ENCODE measurements at places on chromosomes 16 and 17. TPM values are rescaled to one million over a fixed set of nuclear protein-coding genes. Genes with fewer than 3 reads are reported as not detected.

DNA sequence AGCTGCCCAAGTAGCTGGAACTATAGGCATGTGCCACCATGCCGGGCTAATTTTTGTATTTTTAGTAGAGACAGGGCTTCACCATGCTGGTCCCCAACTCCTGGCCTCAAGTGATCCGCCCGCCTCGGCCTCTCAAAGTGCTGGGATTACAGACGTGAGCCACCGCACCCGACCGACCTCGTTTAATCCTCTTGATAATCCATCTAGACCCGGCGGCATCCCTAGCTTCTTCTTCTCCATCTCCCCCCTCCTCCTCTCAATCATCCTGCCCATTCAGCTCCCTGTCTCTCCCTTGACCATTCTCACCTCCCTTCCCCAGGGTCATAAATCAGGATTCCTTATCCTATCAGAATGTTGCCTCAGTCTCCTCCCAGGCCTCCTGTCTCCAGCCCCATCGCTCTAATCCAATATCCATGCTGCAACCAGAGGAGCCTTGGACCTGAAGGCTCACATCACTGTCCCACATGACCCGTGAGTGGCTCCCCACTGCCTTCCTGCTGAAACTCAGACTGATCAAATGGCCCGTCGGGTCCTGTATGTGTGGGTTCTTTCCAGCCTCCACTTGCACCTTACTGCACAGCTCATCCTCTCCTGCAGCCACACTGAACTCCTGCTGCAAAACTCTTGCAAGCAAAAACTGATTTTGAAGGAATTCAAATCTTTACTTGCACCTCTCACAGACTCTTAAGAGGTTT lies 74.1 kb upstream of the CDH5 start:
- DNase-seq = no peak

The ABAT gene
- 3.5 TPM for polyA plus RNA-seq

The TBC1D3L gene
- 9.4 TPM for polyA plus RNA-seq

- no peak for DNase-seq
These were observed 17.2 kb upstream of the METRNL start for GRCh38 chr17:83062011-83062817.

- no peak for DNase-seq
These were observed 19.7 kb downstream of the MOSMO start for GRCh38 chr16:22027633-22028032.

GRCh38 chr17:17385491-17385890 lies 82.3 kb downstream of the NT5M start:
- DNase-seq = no peak

- no peak for DNase-seq
These were observed 2.2 kb upstream of the RPL38 start for GRCh38 chr17:74201250-74201649.

Measured in BJ (cell line).